ENCODE measurements at places on chromosomes 12 and 14.

- DNase-seq: no peak
These were observed 63.4 kb upstream of the MYL2 start for GRCh38 chr12:110983811-110984210.

DNA sequence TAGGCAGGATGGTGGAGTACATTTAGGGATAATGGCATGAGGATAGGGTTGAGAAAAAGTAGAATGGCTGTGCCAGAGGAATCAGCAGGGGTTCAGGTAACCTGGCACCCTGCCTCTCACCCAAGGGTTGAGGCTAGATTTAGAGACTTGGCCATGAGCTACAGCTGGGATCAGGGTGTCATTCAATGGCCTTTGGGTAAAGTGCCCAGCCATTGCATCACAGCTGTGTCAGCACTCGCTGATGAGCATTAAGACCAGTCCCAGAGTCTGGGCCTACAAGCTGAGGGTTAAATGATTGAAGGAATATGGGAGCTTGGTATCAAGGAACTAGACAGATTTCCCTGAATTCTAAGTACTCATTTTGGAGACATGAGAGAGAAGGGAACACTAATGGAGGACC lies 113.9 kb downstream of the PRIMA1 start:
- DNase-seq: no peak

DNA sequence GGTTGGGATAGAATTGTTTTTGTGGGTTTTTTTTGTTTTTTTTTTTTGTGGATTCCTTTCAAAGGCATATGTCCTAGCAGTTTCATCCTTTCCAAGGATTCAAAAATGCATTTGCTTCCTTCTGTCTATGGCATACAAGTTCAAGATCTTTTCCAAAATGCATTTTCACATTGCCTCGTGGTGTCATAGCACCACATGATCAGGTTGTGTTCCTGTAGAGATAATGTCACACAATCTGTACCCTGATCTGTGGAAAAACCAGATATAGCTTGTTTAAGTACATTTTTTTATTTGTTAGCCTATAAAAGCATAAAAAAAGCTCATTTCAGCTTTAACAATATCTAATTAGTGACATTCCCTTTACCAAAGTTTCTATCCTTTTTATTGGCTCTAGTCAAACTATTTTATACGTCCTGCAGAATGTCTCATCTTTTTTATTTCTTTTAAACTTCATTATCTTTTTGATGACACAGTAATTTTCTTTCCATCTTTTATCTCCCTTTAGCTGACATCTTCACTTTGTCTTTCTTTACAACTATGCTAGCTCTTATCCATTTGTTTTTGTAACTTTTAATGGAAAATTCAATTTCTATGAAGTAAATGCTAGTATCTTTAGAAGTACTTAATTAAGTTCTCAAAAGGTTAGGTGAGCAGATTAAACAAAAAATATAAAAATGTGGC lies 106.0 kb upstream of the NOVA1 start:
- DNase-seq: no peak

DNA sequence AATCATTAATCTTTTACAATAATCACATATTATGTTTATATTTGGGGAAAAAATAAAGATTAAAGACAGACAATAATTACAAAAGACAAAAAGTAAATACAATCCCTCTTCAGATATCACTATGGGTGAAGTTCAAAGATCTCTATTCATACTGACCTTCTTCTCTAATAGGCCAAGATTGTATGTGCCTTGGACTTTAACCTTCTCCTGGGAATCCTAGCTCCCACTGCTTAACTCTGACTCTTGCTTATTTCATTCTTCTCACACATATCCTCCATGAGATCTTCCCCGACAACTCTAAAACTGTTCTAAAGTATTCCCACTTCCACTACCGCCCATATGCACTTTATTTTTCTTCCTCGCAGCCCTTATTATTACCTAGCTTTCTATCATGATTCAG lies 83.8 kb downstream of the EEA1 start:
- DNase-seq: no peak

DNA sequence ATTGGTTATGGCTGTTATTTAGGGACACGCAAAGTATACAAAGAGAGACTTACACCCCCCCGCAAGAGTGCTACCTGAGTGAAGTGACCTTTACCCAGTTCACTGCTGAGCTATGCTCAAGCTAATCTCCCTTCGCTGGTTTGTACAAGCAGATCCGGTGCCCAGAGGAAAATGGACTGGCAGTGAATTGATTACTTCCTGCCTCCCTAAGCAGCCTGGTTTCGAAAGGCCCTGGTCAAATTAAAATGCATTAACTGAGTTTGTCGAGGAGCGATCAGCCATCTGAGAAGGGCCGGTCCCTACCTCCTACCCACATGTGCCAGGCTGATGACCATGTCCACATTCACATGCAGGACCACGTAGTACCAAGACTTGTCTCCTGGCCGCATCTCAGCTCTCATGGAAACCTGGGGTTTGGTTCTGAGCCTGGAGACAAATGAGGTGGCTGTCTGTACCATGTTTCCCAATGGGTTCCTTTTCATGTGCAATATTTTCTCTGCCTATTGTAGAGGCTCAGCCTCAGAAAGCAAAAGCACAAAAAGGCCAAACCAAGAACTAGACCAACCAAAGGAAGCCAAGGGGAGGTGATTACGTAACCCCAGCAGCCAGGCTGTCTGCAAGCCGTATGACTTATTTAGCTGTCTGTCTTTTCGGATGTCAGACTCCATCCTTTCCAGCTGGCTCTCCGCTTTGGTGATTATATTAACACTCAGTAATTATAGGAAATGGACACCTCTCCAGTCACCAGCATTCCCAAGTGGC lies 284.7 kb upstream of the PWP1 start:
- no peak for DNase-seq

- no peak for DNase-seq
These were observed 51.8 kb upstream of the LRTM2 start for GRCh38 chr12:1768615-1769014.

- DNase-seq: no peak
These were observed 83.0 kb downstream of the ACTN1 start for GRCh38 chr14:68896132-68896531.

DNA sequence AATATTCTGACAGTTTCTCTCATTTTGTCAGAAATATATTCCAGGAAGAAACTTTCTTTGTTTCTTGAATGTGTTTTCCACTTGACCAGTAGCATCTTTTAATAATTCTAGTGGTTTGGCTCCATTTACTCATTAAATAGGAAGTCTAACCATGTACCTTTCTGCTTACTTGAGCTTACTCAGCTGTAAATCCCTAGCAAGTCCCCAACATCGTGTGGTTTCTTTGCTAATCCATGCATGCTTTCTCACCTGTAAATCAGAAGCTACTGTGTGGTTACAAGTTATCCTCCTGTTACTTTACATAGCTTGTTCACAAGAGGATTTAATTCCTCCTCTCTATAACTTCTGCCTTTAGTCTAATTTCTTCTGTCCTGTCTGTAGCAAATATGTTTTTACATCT lies 227.7 kb downstream of the FSCB start:
- DNase-seq: no peak

- no peak for DNase-seq
These were observed 143.3 kb upstream of the BCL2L14 start for GRCh38 chr12:11927286-11927935.

DNA sequence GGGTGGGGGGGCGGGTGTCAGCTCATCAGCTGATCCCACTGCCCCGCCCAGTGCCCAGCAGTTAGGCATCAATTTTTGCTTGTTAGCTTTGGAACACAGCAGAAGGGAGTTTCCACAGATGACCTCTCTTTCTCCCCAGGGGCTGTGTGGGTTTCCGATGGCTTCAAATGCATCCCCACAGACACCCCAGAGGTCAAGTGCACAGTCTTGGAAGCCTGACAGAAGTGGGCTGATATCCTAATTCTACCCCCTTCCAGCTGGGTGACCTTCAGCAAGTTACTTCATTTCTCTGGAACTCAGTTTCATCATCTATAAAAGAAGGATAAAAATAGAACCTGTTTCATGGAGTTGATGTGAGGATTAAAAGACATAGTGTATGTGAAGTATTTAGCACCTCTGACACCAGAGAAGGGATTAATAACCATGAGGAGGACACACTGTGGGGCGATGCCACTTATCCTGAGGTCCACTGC lies 22.0 kb downstream of the TTC9 start:
- no peak for DNase-seq

DNA sequence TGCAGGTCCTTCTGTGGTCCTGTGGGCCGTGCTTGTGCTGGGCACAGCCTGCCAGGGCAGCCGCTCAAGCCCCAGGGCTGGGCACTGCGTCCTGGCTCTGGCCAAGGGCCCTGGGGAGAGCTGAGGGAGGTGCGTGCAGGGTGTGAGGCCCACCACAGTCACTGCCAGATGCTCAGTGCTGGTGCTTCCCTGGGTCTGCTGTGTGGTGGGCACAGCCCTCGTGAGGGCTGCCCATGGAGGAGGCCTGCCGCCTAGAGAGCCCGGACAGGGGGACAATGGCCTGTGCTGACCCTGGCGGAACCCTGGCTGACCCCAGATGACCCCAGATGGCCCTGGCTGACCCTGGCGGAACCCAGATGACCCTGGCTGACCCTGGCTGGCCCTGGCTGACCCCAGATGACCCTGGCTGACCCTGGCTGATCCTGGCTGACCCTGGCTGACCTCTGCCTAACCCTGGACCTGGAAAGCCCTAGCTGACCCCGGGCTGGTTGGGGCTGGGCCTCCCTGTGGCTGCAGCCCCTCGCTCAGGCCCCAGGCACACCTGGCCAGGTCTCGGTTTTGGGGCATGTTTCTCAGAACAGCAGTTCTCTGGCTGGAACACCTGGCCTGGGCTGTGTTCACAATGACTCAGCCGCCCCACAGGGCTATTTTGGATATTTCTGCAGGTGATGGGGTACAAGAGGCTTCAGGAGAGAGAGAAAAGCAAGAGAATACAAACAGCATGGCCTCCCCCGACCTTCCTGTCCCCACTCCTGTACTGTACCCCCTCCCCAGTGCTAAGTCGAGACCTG lies 55.4 kb downstream of the TMEM121 start:
- DNase-seq: no peak

DNA sequence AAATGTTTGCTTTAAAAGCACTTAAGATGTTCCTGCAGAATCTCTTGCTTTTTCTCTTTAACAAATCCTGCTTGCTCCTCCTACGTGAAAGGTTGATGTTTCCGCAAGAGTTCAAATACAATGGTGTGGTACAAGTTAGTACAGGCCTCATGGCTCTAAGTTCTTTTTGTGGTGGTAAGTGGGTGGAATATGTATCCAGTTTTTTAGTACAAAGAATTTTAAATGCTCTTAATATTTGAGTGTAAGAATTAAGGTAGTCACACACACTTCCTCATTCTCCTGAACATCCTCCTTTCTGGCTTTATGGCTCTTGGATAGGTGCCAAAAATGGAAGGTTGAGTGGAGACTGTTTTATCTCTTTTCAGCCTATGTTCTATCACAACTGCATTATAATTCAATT lies 1.8 kb downstream of the OTOGL start:
- no peak for DNase-seq

DNA sequence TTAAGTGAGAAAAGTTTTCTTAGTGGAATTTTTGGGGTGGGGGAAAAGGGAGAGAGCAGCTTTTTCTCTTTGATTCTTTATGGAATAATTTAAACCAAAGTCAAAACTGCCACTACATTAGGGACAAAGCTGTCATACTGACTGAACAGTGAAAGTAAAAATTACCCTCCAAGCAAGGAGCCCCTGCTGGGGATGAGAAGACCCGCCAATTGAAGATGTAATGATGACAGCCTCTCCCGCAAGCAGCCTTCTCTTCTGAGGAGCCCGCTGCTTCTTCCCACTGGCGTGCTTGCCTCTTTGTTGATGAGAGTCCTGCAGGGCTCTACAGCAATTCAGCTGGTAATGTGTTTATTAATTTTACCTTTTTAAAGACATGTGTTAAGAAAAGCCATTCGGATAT lies 151.0 kb downstream of the EFCAB11 start:
- no peak for DNase-seq

GRCh38 chr12:104520242-104520900 lies 63.6 kb downstream of the CHST11 start:
- no peak for DNase-seq

DNA sequence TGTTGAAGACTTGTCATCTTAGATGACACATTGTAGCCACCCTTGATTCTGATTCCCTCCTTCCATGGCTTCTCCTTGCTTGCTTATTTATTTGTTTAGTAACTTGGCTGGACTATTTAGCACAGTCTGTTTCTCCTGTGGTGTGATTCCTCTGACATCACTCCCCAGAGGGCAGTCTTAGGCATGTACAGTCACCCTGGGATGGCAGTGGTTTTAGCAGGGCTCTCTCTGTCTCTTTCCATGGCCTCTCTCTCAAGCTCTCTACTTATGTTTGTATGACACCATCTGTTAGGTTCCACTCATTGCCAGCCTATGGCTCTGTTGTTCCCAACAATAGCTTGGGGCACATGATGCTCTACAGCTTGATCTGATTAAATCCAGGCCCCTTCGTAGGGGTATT lies 158.3 kb downstream of the ADGRD1 start:
- DNase-seq: no peak
